Hypothalamus (tissue), 51 donors: ENCODE measurements at places on chromosomes 7 and 10.

GRCh38 chr10:58773341-58773740 lies 260.7 kb downstream of the BICC1 start:
- DNase-seq, result no peak

GRCh38 chr7:57300747-57301146 lies 149.2 kb upstream of the ZNF716 start:
- no peak for DNase-seq

DNA sequence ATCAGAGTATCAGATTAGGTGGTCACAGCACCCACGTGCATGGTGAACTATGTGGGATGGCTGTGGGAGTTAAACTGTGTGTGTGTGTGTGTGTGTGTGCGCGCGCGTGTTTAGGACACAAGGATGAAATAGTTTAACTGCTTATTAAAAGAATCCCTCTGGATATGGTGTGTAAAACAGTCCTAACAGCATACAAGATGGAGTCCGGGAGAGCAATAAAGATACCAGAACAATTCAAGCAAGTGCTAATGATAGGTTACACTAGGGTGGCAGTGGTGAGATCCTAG lies 202.2 kb downstream of the IPMK start:
- no peak for DNase-seq

DNA sequence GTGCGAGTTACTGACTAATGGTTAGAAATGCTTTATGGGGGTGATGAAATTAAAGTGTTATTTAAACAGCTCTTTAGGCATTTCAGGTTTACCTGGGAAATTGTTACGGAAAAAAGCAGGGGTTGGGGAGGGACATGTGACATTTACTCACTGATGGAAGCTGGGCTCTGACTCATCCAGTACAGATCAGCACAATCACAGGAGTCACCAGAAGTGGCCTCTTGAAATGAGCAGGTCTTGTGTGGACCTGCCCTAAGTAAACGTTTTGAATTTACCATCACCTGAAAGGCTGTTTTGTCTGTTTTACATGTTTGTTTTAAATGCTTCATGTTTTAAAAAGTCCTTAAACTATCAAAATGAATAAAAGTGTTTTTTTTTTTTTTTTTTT lies 2.3 kb downstream of the GLRX3 start:
- no peak for DNase-seq

DNA sequence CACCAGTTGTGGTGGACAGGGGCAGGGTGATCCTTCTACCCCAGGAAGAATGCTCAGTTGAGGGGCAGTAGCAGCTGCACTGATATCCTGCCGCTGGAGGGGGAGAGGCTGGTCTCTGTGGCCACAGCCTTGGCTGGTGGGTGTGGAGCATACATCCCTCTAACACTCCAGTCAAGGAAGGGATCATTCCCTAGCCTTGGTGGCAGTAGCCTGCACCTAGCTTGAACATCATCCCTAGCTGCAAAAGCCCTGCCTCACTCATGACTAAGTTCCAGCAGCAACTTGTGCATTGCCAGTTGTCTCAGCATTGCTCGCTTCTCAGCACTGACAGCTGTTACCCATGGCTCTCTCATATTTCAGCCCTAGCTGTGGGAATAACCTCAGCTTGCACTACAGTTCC lies 688.9 kb upstream of the POT1 start:
- no peak for DNase-seq

DNA sequence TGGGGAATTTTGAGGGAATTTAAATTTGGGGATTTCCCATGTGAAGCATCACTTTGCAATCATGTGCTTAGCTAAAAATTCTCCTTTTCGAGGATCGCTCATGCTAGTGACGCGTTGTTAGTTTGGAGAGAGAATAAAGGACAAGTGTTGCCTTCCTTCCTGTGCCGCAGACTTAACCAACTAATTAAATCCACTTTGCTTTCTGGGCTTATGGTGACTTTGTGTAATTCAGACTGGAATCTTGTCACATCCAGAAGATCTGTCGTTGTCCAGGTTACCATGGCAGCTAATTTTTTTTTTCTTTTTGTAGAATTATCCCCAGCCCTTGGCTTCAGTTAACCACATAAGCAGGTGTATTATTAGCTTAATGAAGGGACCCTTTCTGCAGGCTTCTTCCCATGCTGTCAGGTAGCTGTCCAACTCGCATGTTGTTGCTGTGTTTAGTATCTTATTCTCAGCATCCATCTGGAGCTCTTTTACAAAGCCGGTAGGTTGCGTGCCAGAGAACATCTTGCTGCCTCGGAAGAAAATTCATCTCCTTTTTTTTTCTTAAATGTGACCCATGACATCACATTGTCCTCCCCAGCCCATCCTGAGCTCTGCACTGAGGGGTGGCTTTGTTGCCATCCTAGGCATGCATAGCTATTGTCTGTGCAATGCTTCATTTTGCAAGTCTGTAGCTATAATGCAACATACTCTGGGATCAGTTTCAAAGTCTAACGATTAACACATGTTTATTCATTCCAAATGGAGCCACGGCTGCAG lies 47.2 kb upstream of the NRP1 start:
- no peak for DNase-seq

GRCh38 chr7:154907651-154908620 lies 95.0 kb downstream of the PAXIP1 start:
- no peak for DNase-seq

- DNase-seq, result no peak
Observed at GRCh38 chr10:1961989-1962388, 224.7 kb upstream of the ADARB2 start.

DNA sequence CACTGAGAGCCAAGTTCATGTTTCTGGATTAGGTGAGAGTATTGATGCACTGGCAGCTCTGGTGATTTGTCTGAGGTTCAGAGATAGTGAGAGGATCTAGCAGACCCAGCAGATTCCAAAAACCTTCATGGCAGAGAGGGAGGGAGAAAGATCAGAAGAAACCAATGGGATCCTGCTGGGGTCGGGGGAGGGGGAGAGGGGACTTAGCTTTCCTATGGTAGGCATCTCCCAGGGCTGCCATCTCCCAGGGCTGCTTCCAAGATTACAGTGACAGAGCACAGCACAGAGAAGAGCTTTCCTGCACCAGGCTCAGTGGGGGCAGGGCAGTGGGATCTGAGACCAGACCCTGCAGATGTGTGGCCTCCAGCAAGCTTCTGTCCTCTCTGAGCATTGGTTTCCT lies 76.8 kb upstream of the GDF10 start:
- no peak for DNase-seq

GRCh38 chr7:875476-876076 lies 778 bp upstream of the GET4 start:
- DNase-seq, result no peak

DNA sequence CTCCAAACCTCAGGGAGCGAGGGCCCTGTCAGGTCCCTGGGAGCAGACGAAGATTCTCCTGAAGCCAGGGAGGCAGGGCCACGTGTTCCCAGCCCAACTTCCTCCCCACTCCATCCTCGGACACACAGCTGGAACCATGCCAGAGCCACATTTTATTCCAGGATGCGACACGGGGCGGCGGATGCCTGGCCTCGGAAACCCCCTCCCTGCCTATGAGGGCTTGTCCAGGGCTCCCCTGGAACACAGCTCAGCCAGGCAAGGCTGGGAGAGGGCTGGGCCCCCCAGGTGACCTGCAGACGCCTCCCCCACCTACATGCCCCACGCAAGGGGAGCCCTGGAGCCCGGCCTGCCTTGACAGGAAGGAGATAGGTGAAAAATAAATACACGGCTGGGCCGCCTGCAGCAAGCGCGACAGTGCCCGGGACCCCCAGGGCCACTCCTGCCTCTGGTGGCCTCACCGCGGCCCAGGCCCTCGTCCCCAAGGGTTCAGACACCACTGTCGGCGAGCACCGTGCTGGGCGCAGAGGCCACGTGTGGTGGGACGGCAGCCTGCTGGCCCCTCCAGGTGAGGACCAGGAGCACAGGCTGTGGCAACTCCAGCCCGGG lies 21.5 kb downstream of the GET4 start:
- DNase-seq, result no peak

GRCh38 chr7:119413314-119413805 lies 859.6 kb upstream of the KCND2 start:
- no peak for DNase-seq

DNA sequence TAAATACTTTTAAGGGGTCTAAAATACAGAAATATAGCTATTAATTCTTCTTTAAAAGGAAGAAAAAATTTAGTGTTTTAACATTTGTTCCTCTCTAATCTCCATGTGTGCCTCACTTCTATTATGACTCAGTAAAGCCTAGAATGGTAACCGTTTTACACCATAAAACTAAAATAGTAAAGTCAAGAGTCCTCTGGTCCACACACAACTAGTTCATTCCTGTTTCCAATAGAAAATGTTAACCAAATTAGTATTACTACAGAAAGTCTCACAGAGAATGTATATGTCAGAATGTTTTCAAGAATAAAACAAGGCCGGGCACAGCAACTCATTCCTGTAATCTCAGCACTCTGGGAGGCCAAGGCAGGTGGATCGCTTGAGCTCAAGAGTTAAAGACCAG lies 55.8 kb downstream of the CNOT4 start:
- no peak for DNase-seq

GRCh38 chr10:77644557-77645243 lies 7.1 kb upstream of the KCNMA1 start:
- no peak for DNase-seq

DNA sequence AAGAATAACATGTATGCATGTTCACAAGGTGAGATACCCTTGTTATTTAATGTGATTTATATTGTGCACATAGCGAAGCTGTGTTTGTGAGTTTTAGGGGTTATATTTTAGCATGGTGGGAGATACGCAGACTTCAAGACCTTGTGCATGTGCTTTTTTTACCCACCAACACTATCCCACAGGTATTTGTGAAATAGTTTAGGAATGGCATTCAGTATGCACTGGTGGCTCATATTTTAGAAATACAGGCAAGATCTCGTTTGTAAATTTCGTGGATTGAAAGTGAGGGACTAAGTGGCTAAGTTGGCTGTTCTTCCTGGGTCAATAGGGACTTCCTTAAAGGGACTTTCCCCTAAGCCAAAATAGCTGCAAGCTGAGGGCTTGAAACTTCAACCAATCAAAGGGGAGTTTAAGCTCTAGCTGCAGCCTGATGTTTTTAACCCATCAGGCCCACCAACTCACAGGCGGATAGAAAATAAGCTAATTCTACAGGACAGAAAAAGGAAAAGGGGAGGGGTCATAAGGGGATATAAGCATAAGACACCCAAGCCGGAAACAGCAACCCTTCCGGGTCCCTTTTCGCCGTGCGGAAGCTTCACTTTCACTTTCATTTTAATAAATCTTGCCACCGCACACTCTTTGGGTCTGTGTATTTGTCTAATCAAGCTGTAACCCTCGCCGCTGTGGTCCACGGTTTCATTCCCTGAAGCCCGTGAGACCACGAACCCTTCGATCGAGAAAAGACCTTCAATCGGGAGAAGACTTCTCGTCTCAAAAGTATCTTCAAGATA lies 291.0 kb downstream of the GPR158 start:
- no peak for DNase-seq

DNA sequence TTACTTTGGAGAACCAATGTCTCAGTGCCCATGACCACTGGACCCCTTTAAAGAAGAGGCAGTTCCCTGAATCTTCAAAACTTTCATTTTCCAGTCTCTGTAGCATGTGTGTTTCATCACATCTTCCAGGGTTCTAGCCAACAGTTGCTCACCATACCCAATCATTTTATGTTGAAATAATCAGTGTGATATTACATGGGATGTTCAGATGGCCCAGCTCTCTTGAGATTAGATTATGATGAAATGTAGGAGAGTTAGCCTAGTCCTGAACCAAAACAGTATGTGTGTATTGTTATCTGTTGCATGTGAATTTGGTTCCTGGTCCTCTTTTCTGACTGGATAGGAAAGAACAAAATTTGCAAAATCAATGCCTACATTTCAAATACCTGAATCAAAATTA lies 144.5 kb downstream of the ANKRD7 start:
- no peak for DNase-seq

DNA sequence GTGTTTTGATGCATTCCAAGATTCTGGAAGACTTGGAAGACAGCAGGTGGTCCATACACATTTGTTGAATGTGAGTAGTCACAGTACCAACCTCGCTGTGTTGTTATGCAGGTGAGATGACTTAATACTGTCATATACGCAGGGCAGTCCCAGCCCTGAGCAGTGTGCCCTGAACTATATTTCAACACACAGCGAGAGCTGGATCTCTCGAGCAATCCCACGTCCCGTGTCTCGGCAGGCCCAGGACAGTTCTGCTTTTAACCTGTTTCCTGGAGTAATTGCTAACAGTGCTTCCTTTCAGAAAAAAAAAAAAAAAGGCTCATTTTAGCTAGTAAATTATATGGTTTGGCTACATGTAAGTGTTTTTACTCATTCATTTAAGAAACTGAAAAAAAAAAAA lies 179.7 kb downstream of the PRKCQ start:
- DNase-seq, result no peak

GRCh38 chr10:100528921-100529474 lies 673 bp downstream of the NDUFB8 start:
- DNase-seq, result no peak

- no peak for DNase-seq
Observed at GRCh38 chr7:17230099-17230807, 68.2 kb upstream of the AHR start.

GRCh38 chr7:88115816-88116215 lies 104.0 kb downstream of the SRI start:
- no peak for DNase-seq

- DNase-seq, result no peak
Observed at GRCh38 chr7:112018305-112019030, 187.7 kb downstream of the DOCK4 start.

GRCh38 chr10:2120746-2121145 lies 383.4 kb upstream of the ADARB2 start:
- no peak for DNase-seq

DNA sequence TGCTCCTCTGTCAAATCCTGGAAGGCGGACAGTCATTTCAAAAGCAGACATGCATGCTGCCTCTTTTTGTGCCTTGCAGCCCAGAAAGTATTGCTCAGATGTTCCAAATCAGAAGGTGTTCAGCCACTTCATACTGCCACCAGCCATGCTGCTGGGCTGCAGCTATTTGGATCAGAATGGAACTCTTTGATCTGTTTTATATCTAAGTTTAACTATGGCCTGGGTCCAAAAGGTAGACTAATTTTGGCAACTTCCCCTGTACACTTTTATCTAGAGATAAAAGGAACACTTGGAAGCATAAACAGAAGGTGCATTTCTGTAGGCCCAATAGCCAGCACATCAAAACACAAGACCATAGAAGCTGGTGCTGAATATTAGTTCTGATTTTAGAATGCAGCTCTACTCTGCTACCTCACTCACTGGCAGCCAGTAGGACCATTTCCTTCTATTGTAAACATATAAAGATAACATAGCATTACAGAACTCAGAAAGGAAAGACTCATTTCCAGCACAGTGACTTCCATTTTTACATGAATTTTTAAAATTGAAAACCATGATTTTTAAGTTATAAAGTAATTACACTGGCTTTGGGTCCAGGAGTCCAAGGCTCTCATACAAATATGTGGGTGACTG lies 143.1 kb upstream of the CAV2 start:
- DNase-seq, result no peak

GRCh38 chr10:13960603-13961002 lies 370.1 kb downstream of the FRMD4A start:
- DNase-seq, result no peak

DNA sequence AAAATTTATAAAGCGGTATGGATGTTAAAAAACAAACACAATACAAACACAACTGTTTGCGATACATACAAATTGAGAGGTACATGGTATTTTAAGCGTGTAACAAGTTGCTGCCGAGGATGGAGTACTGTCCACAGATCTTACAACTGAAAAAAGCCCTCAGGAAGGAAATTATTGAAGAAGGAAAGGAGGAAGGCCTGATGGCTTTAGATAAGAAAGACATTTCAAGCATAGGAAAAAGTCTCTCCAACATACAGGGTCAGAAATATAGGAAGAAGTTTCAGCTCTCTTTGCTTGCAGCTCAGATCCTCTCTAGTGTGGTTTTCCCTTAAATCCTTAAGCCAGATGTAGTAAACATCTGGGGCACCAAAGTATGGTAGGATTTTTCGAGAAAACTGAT lies 25.0 kb downstream of the RBM28 start:
- no peak for DNase-seq
